Activated CD4-positive, alpha-beta T cell treated with anti-CD3 and anti-CD28 coated beads, Interleukin-2, Interleukin-4, amounts not matched to agents 100 ng/mL and 50 ng/mL, durations not matched to agents 16 hours and 8 hours (primary cell): ENCODE measurements at places on chromosomes 1 and 21.

- no peak for DNase-seq
Observed at GRCh38 chr21:34994766-34995631, 54.1 kb downstream of the RUNX1 start.

GRCh38 chr1:941015-941587 lies 17.4 kb downstream of the SAMD11 start:
- DNase-seq, result no peak

DNA sequence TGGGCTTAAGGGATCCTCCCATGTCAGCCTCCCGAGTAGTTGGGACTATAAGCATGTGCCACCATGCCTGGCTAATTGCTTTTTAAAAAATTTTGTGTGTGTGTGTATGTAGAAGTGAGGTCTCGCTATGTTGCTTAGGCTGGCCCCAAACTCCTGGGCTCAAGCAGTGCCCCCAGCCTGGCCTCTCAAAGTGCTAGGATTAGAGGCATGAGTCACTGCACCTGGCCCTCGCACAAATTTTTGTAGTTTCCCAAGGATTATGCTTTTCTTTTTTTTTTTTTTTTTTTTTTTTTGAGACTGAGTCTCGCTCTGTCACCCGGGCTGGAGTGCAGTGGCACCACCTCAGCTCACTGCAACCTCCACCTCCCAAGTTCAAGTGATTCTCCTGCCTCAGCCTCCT lies 144.4 kb upstream of the HNRNPU start:
- no peak for DNase-seq

DNA sequence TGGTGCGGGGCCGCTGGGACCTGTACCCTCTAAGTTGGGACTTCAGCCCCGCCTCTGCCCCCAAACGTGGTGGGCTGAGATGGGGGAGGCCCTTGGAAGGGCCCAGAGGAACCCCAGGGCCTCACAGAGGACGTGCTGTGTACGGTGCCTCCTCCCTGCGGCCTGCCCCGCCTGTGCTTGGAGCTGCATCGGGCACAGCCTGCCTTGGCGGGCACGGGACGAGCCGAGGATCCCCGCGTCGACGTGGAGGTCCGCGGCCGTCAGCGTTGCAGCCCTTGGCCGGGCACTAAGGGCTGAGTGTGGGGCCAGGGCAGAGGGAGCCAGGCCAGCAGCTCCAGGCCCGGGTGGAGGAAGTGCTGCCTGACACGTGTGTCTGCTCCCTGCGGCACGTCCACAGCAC lies 43.4 kb downstream of the PRKCZ start:
- no peak for DNase-seq

GRCh38 chr1:156021093-156021428 lies 310 bp upstream of the SSR2 start:
- DNase-seq, result no peak

DNA sequence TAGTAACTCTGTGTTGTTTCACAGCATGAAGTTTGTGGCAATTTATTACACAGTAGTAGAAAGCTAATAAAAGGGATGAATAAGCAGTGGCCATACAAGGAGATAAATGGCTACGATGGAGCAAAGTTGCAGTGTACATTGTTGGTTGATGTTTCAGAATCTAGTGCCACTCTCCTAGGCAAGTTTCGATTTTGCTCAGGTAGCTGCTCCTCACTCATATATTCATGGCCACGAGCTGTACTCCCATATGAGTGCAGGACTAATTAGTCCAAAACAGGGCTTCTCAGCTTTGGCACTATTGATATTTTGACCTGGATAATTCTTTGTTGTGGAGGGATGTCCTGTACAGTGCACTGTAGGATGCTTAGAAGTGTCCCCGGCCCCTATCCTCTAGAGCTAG lies 30.0 kb upstream of the ATP1A1 start:
- no peak for DNase-seq
